ENCODE measurements at places on chromosomes 16 and 17. TPM values are rescaled to one million over a fixed set of nuclear protein-coding genes. Genes with fewer than 3 reads are reported as not detected.

CDH5 gene
- 3.6 TPM for total RNA-seq

ITGB3 gene
- total RNA-seq: 10.9 TPM

SMIM36 gene
- not detected for total RNA-seq

ABCA8 gene
- total RNA-seq: 5.8 TPM

EFTUD2 gene
- total RNA-seq: 70.3 TPM

KRT33B gene
- total RNA-seq: not detected

HIC1 gene
- total RNA-seq: 97.0 TPM

TNFRSF17 gene
- total RNA-seq: not detected

DOC2B gene
- total RNA-seq: not detected

ITGAL gene
- not detected for total RNA-seq

GNGT2 gene
- not detected for total RNA-seq

ATP2C2 gene
- total RNA-seq: under 0.01 TPM

TMEM101 gene
- 92.9 TPM for total RNA-seq

TMIGD1 gene
- total RNA-seq: not detected

LMF1 gene
- 14.8 TPM for total RNA-seq

BAIAP3 gene
- total RNA-seq: 0.52 TPM

ZDHHC1 gene
- 9.7 TPM for total RNA-seq

HAGHL gene
- 10.6 TPM for total RNA-seq

DOC2A gene
- 2.7 TPM for total RNA-seq

LUC7L3 gene
- 41.8 TPM for total RNA-seq

SLC5A11 gene
- not detected for total RNA-seq

ADGRG3 gene
- total RNA-seq: not detected

SULT1A2 gene
- total RNA-seq: 0.72 TPM

NPIPB6 gene
- not detected for total RNA-seq

HEATR9 gene
- total RNA-seq: not detected

CACNG1 gene
- not detected for total RNA-seq

SNX20 gene
- not detected for total RNA-seq

KRTAP2-2 gene
- total RNA-seq: not detected

HBA1 gene
- not detected for total RNA-seq

STH gene
- total RNA-seq: not detected

PRR14 gene
- total RNA-seq: 27.5 TPM

Measured in epithelial cell of alveolus of lung (primary cell).